ENCODE measurements at places on chromosomes 12 and 14. TPM values are rescaled to one million over a fixed set of nuclear protein-coding genes. Genes with fewer than 3 reads are reported as not detected.

DNA sequence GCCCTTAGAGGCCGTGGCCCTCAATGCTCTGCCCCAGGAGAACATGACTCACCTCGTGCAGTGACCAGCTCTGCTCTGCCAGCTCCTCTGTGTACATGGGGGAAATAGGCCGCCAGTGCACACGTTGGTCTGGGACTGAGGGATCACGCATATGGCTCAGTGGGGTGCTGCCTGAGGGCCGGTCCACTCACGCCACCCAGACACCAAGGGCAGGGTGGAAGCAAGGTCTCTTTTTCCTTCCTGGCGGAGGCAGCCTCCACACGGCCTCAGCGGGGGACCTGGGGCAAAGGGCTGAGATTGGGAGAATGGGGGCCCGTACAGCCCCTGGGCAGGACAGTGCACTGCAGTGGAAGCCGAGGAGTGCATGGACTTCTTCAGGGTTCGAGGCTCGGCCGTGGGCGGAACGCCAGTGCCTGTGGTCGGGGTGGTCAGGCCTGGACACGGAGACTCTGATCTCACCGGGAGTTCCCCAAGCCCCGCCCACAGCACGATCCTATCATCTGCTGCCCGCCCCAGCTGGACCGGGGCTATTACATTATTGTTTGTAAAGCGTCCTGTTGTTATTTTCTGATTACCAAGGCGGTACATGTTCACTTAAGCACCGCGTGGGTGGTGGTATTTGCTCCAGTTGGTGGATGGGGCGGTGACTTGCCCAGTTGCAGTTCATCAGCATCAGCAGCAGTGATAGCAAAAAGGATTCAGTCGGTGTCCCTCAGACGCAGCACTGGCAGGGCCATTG is 38.8 kb upstream of the TDRD9 start:
- no peak for DNase-seq
- no peak overlapping the region for H3K4me3 ChIP-seq
- H3K4me1 ChIP-seq: no peaks in the 10 kb centered on the region
- H3K36me3 ChIP-seq: no peaks in the 10 kb centered on the region
- H3K27me3 ChIP-seq: no peaks in the 10 kb centered on the region

DNA sequence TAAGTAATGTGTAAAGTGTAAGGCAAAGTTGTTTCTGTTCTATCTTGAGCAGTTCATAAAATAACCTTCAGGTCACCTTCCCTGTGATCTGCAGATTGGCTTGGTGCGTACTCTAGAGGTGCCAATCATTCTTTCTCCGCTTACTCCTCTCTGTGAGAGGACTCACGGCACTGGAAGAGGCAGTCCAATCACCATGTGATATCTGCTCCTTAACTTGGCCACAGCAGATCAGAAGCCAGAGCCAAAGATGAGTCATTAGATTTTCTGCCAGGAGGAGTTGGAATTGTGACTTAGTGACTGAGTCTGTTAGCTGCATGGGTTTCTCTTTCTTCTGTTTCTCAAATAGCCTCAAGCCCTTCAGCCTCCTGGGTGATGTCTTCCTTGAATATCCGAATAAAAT is 165.5 kb downstream of the SLC41A2 start:
- H3K4me1 ChIP-seq: peaks cover 10% of the 10 kb centered on the region
- H3K36me3 ChIP-seq: peaks cover 3% of the 10 kb centered on the region
- H3K4me3 ChIP-seq: no peak overlapping the region
- H3K27me3 ChIP-seq: peaks cover 10% of the 10 kb centered on the region
- no peak overlapping the region for H3K27ac ChIP-seq

GRCh38 chr12:111748151-111748672 is 18.5 kb upstream of the ALDH2 start:
- DNase-seq: no peak
- no peaks in the 10 kb centered on the region for H3K27me3 ChIP-seq
- peaks cover 1% of the 10 kb centered on the region for H3K4me1 ChIP-seq
- H3K27ac ChIP-seq: no peak overlapping the region

The KLRG1 gene
- total RNA-seq: 14.4 TPM

- H3K36me3 ChIP-seq: no peaks in the 10 kb centered on the region
- no peak for DNase-seq
- no peak overlapping the region for H3K4me3 ChIP-seq
- no peaks in the 10 kb centered on the region for H3K4me1 ChIP-seq
- no peaks in the 10 kb centered on the region for H3K27me3 ChIP-seq
Observed at GRCh38 chr14:96091941-96092411, 52.8 kb downstream of the C14orf132 start.

The TCL1B gene
- not detected for total RNA-seq

The CBLN3 gene
- 3.2 TPM for total RNA-seq

The DBX2 gene
- total RNA-seq: not detected

DNA sequence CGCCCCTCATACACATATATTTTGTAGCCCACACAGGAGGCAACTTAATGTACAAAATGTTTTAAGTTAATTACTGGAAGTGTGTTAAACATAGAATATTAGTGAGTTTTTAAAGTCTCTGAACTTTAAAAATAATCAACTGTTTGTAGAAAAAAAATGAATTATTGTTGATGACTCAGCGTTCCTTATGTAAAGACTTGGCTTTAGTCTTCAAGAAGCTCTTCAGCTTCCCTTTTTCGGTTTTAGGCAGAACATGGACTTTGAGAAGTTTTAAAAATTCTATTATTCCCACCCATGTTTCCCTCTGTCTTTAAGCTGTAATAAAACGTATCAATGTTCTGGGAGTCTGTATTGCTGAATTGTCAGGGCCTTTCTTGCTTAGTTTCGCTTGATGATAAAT is 269.5 kb downstream of the FBXL14 start:
- no peak overlapping the region for H3K4me3 ChIP-seq
- DNase-seq: no peak
- no peaks in the 10 kb centered on the region for H3K36me3 ChIP-seq
- H3K27me3 ChIP-seq: no peaks in the 10 kb centered on the region
- no peak overlapping the region for H3K27ac ChIP-seq

DNA sequence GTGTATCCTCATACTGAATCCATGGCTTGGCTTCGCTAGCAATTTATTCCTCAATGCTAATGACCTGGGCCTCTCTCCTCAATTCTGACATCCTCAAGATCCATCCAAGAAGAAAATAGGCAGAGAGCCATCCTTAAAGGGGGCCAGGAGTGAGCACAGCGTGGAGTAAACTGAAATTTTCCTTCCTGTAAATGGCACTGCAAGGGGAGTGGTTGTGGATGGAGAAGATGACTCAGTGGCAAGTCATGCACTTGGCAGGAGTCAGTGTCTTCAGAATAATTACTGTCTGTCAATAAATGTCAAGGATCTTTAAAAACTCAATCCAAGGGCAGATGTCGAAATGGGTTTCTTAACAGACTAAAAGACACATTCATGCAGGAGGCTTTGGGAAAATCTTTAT is 88.0 kb upstream of the TMEM132C start:
- no peak overlapping the region for H3K4me3 ChIP-seq
- H3K36me3 ChIP-seq: no peaks in the 10 kb centered on the region
- no peak overlapping the region for H3K27ac ChIP-seq
- no peak for DNase-seq

GRCh38 chr12:94621662-94622359 is 28.5 kb downstream of the TMCC3 start:
- DNase-seq: no peak
- H3K36me3 ChIP-seq: peaks cover 3% of the 10 kb centered on the region
- peaks cover 18% of the 10 kb centered on the region for H3K4me1 ChIP-seq
- peak overlapping the region; percentile 85 for H3K27ac ChIP-seq
- H3K4me3 ChIP-seq: peak overlapping the region; percentile 74

Measured in activated naive CD8-positive, alpha-beta T cell treated with anti-CD3 and anti-CD28 coated beads, Interleukin-2, amount 10 ng/mL, durations not matched to agents 7 days and 5 days (primary cell).